ENCODE measurements at places on chromosomes 13 and 19.

DNA sequence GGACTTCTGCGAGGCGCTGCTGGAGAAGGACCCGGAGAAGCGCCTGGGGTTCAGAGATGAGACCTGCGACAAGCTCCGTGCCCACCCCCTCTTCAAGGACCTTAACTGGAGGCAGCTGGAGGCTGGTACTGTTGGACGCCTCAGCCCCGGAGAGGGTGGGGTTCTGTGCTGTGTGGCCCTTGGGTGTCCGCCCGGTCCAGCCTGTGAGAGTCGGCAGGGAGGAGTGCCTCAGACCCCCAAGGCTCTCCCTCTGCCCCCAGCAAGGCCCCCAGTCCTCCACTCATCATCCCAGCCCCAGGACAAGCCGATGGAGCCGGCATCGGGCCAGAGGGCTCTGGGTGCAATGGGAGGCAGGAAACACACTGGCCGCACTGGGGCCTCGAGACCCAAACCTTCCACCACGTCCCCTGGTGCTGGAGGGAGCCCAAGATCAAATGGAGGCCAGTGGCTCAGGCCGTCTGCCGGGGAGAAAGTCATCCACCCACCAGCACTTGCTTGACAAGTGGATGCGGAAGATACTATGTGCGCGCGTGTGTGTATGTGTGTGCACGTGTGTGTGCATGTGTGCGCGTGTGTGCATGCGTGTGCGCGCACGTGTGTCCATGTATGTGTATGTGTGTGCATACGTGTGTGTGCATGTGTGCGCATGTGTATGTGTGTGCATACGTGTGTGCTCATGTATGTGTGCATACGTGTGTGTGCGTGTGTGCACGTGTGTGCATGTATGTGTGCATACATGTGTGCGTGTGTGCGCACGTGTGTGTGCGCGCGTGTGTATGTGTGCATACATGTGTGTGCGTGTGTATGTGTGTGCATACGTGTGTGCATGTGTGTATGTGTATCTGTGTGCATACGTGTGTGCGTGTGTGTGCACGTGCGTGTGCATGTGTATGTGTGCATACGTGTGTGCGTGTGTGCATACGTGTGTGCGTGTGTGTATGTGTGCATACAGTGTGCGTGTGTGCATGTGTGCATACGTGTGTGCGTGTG is 25.8 kb upstream of the TMEM255B start:
- no peak for DNase-seq

GRCh38 chr13:99062593-99062992 is 84.7 kb upstream of the DOCK9 start:
- DNase-seq: peak; percentile 49

DNA sequence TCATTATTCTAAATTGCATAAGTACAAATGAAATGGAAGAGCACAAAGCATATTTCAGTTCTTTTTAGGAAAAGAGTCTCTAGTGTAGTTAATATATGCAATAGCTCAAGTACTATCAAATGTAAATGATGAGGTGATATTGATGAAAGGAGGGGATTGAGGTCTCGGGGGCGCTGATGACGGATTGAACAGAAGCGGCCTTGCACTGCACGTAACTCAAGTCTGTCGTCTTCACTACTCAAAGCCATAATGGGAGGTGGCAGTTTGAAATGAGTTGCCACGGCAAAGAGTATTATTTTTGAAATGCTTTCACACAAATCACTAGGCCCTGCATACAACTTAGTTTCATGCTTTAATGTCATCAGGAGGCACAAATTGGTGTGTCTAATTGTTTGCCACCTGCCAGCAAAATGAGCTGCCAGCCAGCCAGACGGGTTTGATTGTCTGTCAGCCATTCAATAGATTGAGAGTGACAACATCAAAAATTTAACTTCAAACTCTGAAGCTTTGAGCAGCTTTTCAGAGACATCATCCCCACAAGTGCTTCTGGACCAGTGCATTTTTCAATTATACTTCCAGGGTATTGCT is 256.6 kb downstream of the NBEA start:
- no peak for DNase-seq

DNA sequence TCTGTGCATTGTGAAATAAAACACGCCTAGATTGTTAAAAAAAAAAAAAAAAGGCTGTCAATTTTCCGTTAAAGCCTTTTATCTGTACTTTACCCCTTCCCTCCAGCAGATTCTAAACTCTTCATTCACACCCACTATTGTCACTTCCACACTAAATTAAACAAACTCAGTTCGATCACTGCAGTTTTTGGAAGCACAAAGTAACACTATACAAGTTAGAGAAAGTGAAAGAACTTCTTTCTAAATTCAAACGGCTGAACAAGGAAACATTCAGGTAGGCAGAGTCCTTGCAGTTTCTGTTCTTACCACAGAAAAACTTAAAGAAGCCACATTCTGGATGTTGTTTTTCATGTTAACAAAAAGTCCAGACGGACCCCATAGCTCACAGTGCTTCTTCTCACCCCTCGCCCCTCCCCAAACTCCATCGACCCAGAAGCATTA is 27.5 kb upstream of the UBE2L5 start:
- DNase-seq: no peak

DNA sequence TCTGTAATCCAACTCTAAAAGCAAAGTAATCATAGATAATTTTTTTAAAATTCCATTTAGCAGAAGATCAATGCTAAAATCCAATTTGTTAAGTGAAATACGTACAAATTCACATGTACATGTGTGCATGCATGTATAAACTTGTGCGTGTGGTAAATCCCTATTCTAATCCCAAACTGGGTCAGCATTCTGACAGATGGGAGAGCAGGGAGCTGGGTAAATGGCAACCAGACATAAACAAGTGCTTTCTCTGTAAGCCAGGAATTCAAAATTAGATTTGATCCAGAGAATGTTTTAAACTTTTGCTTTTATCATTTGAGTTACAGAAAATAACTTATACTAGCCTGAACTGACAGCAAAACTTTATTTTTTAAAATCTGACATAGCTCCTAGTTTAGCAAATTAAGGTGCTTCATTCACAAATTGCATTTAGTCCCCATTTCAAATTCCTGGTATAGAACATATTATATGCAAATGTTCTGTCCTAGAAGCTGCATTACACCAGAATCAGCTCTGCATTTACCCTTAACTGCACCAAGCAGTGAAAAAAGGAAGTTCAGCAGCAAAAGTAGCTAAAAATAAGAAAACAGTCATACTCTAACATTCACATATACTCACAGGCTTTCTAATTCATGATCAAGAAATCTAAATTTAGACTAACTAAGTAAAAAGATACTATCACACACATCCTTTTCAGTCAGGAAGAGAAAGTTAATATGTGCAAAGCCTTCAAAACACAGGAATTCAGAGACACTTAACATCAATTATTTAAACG is 32.6 kb downstream of the UBL3 start:
- no peak for DNase-seq

GRCh38 chr13:44046428-44046827 is 166.7 kb downstream of the LACC1 start:
- no peak for DNase-seq

GRCh38 chr13:20990910-20991525 is 70.4 kb downstream of the LATS2 start:
- DNase-seq: no peak

- DNase-seq: no peak
Measured at GRCh38 chr19:47353307-47353712, 4.2 kb downstream of the DHX34 start.

DNA sequence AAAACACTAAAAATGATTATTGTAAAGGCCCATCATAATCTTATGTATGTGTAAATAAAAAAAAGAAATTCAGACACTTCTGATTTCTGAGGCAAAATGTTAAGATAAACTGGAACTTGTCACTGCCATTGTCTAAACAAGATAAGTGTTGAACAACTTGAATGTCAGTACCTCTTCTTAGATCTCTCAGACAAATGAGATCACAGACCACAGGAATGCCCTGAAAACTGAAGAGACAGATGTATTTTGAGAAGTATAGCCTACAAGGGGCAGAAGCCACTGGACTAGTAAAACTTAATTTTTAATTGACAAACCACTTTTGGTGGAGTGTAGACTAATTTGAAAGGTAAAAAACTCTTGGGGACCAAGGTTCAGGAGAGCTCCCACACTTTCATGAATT is 375.5 kb upstream of the SLITRK5 start:
- DNase-seq: no peak

DNA sequence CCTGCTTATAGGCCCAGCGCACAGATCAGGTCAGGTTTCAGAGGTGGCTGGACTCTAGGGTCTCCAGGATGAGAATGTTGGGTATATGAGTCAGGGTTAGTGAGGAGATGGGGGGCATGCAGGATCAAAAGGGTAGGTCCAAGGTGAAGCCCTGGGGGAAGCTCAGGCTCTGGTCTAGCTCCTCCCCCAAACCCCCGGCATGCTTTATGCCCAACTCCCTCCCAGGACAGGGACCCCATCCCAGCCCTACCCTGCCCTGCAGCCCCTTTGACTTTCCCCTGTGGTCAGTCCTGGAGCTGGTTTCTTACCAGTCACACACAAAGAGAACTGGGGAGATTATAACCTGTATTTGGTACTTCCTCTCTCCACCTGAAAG is 9.8 kb upstream of the CEACAM18 start:
- DNase-seq: no peak

GRCh38 chr13:98293103-98293502 is 116.0 kb upstream of the RNF113B start:
- DNase-seq: no peak

GRCh38 chr13:50731400-50731799 is 112.1 kb downstream of the DLEU7 start:
- peak; percentile 73 for DNase-seq

DNA sequence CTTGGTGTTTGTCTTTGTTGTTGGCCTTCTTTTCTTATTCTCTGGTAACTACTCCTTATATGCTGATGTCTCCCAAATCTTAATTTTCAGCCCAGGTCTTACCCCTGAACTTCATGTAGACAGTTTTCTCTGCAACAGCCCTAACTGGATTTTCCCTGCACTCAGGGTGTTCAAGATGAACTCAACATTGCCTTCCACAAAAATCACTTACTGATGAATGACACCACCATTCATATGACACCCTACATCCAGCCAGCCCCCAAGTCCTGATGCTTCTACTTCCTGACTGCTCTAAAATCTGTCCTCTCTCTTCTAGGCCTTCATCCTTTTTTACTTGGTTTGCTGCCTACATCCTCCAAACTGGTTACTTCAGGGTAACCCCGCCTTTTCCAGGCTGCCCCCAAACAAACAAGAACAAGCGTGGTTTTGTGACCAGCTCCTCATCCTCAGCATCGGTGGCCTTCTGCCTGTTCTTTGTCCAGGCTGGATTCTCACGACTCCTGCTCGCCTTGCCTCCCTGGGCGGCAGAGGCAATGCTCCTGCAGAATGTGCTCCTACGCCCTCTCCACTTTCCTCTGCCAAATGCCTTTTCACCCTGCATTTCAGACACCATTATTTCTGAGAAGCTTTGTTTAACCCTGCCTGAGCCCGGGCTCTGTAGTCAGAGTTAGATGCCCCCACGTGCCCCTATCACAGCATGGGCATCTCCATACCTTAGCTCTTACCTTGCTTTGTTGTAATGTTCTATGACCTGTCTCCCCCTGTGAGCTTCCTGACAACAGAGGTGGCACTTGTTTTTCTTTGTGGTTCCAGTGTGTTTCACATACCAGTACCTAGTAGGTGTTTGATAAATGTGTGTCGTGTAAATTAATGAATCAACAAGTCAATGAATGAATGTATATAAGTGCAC is 61.8 kb downstream of the WDFY2 start:
- no peak for DNase-seq

DNA sequence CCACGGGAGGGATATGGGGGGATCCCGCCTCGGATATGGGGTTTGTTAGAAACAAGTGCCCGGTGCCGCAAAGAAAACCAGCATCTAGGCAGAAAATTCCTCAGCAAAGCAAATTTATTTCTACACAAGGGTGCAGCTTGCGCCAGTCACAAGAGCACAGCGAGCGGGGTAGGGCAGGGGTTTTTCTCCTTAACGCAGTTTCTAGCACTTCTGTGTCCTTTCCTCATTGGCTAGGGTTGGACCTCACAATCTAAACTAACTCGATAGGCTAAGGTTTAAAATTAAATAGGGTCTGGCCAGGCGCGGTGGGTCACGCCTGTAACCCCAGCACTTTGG is 595 bp downstream of the ZNF440 start:
- DNase-seq: no peak

DNA sequence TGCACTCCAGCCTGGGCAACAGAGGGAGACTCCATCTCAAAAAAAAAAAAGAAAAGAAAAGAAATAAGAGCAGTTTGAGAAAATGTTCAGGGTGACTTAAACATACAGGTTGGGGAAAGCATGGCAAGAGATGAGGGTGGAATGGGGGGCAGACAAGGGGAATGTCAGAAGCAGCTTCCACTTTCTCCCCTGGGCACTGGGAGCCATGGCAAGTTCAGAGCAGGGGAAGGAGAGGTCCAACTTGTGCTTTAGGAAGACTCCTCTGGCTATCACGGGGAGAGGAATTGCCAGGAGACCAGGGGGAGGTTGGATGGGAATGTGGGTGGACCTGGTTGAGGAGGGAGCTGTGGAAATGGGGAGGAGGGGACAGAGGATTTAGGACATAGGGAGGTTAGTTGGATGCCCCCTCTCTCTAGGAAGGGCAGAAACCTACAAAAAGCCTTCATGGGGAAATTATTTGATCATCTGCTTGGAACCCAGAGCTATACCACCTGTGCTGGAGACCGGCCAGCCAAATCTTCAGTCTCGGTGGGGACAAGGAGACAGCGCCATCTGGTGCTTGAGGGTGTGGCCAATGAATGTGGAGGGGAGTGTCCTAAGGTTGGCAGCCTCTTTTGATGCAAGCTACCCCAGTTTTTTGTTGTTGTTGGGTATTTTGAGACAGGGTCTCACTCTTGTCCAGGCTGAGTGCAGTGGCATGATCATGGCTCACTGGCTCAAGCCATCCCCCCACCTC is 7.3 kb upstream of the STRN4 start:
- DNase-seq: peak; percentile 56

DNA sequence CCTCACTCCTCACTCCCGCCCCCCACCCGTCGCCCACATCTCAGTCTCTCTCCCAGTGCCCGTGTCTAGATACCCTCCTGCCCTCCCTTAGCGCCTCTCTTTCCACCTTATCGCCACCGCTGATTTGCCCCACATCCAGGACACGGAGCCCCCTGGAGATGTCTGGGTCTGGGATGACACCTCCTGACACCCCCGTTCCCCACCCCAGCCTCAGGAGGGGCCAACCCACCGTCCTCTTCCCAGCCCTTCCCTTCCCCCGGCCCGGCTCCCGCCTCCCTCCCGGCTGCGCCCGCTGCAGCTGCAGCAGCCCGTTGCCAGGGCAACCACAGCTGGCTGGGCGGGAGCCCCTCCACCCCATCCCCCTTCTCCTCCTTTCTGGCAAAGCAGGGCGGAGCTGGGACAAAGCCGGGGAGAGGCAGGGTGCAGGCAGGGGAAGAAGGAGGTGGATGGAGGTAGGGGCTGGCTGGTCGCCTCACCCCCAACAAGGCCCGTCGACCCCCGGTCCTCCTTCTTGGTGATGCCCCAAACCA is 13.5 kb downstream of the DPF1 start:
- peak; percentile 41 for DNase-seq

GRCh38 chr13:108526286-108526685 is 103.1 kb upstream of the MYO16 start:
- DNase-seq: no peak

DNA sequence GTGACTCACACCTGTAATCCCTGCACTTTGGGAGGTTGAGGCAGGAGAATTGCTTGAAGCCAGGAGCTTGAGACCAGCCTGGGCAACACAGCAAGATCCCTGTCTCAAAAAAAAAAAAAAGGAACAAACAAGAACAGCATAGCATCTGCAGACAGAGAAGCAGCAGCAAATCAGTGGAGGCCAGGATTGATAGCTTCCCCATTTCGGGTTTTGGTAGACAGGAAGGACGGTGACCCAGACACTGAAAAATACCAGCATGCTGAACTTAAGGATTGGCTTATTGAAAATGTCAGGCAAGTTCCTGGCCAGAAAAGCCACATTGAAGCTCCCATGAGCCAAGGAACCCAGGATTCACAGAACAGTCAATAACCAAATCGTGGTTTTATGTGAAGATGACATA is 3.0 kb downstream of the ZNF490 start:
- no peak for DNase-seq

All from AG20443 (cell line).